Choroid plexus epithelial cell (primary cell): ENCODE measurements at places on chromosomes 5 and 9.

- no peak for DNase-seq
These were observed 122.7 kb downstream of the GRIA1 start for GRCh38 chr5:153613144-153613543.

DNA sequence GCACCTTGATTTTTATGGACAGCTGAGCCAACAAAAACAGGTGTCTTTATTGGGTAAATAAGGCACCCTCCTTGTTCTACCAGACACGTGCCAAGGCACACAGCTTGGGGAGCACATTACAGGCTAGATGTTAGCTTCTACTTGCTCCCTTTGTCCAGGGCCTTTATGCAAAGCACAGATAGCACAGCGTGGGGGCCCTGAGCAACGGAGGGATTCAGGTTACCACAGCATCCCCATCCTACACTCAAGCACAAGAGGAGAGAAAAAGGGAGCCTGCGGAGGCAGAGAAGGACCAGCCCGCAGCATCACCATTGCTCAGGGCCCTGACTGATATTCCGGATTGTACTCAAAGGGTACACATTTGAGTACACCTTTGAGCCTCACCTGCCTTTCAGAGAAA lies 181.7 kb upstream of the KIF2A start:
- DNase-seq: no peak

DNA sequence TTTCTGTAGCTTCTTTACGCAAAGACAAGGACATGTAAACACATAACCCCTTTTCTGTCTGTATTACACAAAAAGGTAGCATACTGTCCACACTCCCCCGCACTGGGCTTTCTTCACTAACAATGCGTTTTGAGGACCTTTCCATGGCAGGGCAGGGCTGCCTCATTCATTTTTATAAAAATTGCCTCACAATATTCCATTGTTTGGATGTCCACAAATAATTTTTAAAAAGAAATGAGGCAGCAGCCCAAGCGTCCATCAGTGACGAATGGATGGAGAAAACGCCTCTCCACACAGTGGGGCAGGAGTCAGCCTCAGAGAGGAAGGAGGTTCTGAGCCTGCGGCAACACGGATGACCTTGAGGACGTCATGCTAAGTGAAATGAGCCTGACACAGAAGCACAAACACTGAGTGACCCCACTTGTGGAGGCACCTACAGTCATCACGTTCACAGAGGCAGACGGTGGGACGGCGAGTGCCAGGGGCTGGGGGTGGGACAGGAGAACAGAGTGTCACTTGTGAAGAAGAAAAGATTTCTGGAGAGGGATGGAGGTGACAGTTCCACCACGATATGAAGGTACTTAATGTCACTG lies 67.8 kb downstream of the RASGEF1C start:
- no peak for DNase-seq

DNA sequence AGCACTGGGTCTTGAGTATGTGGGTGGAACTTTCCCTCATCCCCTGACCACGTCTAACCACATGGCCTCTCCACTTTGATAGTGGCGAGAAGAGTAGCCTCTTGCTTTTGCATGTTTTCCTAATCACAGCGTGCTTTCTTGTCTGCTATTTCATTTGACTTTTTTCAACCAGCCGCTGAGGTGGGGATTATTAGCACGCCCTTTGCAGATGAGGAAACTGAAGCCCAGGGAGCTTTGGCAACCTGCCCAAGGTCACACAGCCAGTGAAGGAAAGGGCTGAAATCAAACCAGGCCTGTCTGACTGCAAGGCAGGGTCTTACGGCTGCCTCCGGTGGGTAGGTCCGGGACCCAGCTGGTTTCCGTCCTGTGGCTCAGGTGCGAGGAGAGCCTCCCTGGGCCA lies 106.5 kb upstream of the MSX2 start:
- DNase-seq: no peak

- DNase-seq: peak; percentile 46
These were observed 41.5 kb downstream of the TTLL11 start for GRCh38 chr9:122051351-122052321.

DNA sequence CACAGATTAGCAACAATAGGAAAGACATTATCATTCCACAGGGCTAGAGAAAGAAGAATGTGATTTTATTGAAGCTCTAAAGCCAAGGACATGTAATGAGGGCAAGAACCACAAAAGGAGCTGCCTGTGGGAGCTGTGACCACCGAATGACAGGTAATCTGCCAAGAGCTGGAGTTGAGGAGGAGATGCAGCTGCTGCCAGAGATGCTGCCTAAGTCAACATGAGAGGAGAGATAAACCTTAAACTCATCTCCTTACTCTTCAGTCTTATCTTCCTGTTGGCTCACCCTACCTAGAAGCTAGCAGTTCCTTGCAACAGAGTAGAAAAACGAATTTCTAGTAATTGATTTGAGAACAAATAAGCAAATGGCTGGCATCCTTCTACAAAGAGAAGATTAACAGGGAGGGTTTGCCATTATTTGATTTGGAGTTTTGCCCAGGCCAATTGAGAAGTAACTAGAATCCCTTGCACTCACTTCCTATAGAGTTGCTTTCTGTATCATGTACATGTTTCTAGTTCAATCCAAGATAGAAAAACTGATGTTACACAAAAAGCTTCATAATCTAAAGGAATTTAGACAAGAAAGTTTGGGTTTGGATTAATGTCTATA lies 539.2 kb downstream of the TLE1 start:
- no peak for DNase-seq

DNA sequence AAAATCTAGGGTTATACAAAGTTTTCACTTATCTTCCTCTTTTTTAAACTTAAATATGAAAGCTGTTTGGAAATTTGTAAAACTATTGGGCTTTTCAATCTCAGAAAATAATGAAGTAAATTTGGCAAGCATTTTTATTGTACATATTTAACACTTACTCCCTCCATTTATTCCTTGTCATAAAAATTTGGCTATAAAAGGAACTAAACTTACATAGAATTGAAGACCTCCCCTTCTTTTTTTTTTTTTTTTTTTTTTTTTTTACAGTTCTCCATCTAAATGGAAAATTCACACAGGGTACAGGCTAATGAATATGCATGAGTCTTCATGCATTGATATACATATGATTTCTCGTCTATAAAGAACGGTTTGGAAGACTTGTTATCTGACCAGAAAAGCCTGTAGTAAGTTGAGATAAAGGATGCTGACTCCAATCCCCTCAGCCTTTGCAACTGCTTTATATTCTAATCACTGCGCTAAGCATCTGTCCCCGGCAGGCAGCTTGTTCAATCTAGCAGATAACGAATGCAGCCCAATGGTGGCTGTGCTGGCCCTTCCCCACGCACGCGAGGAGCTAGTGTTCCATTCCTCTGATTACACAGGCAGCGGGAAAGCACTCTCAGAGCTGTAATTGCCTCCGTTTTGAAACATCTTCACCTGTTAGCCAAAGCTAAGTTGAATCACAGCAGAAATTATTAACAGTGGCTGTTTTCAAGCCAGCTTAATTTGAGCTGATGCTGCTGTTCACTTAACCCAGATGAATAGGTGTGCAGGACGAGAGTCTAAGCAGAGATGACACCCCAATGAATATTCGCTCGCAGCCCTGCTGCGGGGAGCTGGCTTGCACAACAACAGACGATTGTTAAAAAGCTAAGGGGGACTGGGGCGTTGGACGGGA lies 453.8 kb upstream of the ZNF608 start:
- DNase-seq: peak; percentile 12

GRCh38 chr5:32935283-32935682 lies 224.2 kb downstream of the NPR3 start:
- no peak for DNase-seq

DNA sequence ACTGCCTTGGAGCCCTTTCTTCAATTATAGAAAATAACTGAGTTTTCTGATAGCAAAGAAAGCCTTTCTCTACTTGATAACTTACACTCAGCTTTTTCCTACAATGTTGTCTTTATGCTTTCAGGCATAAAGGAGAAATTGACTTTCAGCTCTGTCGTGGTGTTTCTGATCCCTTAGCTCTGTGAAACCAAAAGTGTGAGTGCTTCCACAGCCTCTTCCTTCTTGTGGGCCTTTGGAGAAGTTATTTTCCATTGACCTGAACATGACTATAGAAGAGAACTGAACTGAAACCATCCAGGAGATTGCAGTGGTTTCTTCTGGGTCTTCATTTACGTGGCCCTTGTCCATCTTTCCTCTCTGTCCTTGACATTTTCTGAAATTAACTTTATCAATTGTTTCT lies 59.5 kb upstream of the EQTN start:
- no peak for DNase-seq

DNA sequence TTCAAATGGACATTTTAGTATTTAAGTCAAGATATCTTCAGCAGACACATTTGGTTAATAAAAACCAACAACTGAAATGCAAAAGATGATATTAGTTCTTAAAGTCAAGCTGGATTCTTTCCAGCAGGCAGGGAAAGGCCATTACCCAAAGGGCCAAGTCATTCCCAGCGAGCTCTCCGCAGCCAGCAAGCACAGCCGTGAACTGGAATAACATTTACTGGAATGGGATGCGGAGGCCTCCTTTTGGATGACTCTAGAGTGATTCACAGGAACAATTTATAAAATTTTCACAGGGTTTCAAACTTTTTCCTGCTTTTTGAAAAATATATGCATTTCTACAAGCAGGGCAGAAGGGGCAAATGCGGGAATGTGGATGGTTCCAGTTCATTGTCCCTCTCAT lies 76.6 kb upstream of the DAB2 start:
- peak; percentile 65 for DNase-seq

GRCh38 chr5:33379757-33380156 lies 61.0 kb upstream of the TARS1 start:
- DNase-seq: peak; percentile 60

- no peak for DNase-seq
These were observed 81.9 kb downstream of the PTPN3 start for GRCh38 chr9:109416135-109416706.

- no peak for DNase-seq
These were observed 81.5 kb downstream of the DAB2IP start for GRCh38 chr9:121732886-121733285.

DNA sequence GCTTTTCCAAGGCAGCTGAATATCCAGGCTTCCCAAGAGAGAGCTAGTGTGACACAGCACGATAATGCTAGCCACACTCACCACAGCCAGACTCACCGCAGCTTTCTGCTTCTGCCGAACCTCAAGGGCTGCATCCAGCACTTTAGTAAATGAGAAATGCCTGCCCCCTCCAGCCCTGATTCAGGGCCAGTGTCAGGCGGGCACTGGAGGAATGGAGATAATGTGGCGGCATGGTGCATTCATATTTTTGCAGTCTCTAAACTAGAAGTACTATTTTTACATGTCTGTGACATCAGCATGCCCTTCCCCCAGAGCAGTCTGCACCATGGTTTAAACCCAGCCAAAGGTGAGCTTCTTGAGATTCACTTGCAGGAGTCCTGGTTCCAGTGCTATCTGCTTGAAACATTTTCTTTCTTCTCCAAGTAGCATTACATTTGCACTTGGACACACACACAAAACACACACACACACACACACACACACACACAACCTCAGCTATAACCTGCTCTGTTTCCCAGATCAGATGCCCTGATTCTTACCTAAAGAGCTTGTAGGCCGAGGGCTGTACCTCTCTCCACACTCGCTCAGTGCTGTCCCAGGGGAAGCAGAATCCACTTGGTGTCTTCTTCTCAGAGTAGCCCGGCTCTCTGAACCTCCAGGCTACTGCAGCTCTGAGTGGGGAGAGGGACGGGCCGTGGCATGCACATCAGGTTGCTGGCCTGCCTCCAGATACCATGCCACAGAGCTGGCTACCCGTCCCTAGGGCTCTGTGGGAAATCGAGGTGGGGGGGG lies at the start of gene FGF1:
Gene FGF1, minus strand, starts transcription at position 673 of the 792 bp plus-strand sequence. CDS start 71,963 bp downstream, outside the sequence.
- peak; percentile 14 for DNase-seq

GRCh38 chr9:34154057-34154456 lies 24.8 kb upstream of the UBAP1 start:
- no peak for DNase-seq

DNA sequence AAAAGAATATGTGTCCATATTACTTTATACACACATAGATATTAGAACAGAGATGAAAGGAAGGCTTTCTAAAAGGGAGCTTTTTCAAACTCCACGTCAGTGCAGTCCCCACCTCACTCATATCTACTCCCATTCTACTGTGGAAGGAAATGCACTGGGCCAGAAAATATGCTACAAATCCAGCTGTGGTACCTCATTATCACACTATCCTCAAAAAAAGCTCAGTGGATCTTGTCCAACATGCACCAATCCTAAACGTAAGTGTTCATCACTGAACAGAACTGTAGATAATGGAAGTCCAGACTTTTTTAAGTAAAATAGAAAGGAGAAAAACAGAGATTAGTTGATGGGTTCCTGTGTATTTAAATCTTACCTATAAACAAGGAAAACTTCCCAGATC lies 27.9 kb downstream of the TRPM6 start:
- DNase-seq: no peak

GRCh38 chr9:27339661-27340284 lies 42.8 kb upstream of the EQTN start:
- DNase-seq: no peak

DNA sequence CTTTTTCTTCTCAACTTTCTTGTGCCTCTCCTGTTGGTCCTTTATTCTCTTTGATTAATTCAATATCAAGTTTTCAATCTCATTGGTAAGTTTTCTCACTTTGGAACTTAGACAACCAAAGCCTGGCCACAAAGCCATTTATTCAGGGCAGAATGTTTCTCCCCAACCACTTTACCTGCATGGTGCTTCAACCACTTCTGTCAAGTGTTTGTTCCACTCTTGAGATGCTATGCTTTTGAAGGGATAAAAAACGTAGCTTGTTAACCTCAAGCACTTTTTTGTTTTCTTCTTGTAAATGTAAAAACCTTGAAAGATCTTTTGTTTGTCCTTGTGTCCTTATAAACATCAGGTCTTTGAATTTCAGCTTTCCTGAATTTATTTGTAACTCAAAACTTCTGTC lies 966.7 kb downstream of the MAT2B start:
- DNase-seq: no peak

DNA sequence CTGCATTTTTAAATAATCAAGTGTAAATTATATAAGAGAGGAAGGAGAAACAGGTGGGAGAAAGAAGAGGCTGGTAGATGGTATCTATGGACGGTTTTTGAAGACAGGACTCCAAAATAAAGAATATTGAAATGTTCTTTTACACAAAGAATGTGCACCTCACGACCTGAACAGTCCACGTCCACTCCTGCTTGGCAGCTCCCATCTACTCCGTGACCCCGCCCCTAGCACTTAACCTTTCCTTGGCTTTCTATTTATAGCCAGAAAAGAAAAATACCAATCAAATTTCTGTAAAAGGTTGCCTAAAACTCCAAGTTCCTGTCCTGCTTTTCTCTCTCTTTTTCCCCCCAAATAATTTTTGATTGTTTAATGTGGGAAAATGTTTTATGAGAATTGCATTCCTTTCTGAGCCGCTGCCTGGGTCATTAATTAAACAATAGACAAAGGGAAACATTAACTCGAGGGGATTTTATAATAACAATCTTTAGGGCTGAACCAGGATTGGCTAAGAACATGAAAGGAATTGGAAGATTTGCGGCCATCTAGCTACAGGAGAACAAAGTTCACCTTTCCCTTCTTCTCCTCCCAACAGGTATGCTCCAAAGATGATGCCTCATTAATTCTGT lies 173.6 kb upstream of the MAP3K1 start:
- DNase-seq: no peak
